Heart left ventricle (tissue), 16 donors: ENCODE measurements at places on chromosomes 1 and 21. TPM values are rescaled to one million over a fixed set of nuclear protein-coding genes. Genes with fewer than 3 reads are reported as not detected.

- peaks cover 11% of the 10 kb centered on the region for H3K4me1 ChIP-seq
- H3K4me3 ChIP-seq = no peak overlapping the region
- no peak for DNase-seq
- peaks cover 97% of the 10 kb centered on the region for H3K36me3 ChIP-seq
- H3K27ac ChIP-seq = no peak overlapping the region
- no peaks in the 10 kb centered on the region for H3K27me3 ChIP-seq
Observed at GRCh38 chr1:206593351-206593925, 18.8 kb downstream of the EIF2D start.

- no peak for DNase-seq
- H3K4me3 ChIP-seq = no peak overlapping the region
- no peaks in the 10 kb centered on the region for H3K27me3 ChIP-seq
- H3K27ac ChIP-seq = no peak overlapping the region
Observed at GRCh38 chr1:162207862-162208261, 138.4 kb downstream of the NOS1AP start.

DNA sequence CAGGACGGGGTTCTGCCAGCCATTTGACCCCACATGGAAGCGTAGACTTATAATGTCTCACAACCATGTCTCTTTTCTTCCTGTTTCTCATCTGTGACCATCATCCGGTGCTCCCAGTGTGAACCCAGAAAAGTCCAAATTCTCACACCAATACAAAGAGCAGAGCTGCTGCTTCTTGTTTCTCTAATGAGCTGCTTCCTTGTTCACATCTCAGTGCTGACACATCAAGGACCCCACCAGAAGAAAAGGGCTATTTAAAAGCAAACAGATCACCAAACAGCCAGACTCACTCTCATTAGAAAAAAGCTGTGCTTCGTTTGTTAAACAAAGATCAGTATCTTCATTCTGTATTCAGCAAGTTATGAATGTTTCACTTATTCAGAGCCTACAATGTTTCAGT lies 835 bp upstream of the LCE1D start:
- no peaks in the 10 kb centered on the region for H3K27me3 ChIP-seq
- H3K27ac ChIP-seq = no peak overlapping the region
- H3K4me3 ChIP-seq = no peak overlapping the region
- DNase-seq = no peak

GRCh38 chr1:172727956-172728603 lies 69.2 kb downstream of the FASLG start:
- H3K27ac ChIP-seq = no peak overlapping the region

DNA sequence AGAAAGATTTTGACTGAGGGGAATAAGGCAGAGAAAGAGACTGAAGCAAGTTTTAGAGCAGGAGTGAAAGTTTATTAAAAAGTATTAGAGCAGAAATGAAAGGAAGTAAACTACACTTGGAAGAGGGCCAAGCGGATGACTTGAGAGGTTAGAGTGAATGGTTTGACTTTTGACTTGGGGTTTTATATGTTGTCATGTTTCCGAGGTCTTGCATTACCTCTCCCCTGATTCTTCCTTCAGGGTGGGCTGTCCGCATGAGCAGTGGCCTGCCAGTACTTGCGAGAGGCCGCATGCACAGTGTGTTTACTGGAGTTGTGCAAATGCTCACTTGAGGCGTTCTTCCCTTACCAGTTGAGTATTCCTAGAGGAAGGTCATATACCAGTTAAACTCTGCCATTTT lies 13.0 kb upstream of the DENND2D start:
- peak overlapping the region; percentile 25 for H3K27ac ChIP-seq
- H3K4me3 ChIP-seq = no peak overlapping the region

GRCh38 chr1:84750110-84750730 lies 60.0 kb upstream of the SSX2IP start:
- H3K4me3 ChIP-seq = no peak overlapping the region
- no peaks in the 10 kb centered on the region for H3K36me3 ChIP-seq
- H3K4me1 ChIP-seq = no peaks in the 10 kb centered on the region
- no peak for DNase-seq
- H3K27me3 ChIP-seq = peaks cover 2% of the 10 kb centered on the region

DNA sequence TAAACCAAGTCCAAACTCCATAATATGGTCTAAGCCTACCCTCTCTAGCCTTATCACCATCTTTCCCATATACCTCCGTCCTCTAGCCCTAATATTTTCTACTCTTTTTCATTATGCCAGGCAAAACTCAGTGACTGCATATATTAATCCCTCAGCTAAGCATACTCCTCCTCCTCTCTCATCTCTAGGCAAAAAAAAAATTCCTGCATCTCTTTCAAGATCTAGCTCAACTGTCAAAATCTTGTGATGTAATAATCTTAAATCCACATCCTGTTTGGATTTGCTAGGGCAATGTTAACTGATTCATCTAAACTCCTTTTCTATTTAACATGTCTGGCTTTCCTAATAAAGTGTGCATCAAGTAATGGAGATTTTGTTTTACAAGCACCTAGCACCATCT lies 20.4 kb downstream of the PRPF38A start:
- H3K27me3 ChIP-seq = no peaks in the 10 kb centered on the region
- no peak for DNase-seq
- peaks cover 21% of the 10 kb centered on the region for H3K36me3 ChIP-seq
- no peak overlapping the region for H3K4me3 ChIP-seq

DNA sequence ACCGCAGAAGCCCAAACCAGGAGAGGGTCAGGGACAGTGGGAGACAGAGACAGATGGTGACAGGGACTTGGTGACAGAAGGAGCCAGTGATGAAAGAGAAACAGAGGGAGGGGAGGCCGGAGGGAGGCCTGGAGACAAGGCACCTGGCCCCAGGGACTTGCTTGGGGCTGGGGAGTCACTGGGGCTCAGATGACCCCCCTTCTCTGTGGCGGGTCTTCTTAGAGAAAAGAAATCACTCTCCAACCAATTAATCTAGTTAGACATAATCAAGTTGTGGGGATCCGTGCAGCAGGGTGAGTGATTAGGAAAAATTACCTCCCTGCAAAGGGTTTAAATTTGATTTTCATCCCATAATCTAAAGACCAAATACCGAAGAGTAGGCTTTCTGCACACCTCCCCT lies 519.8 kb downstream of the PTPRU start:
- no peak overlapping the region for H3K27ac ChIP-seq
- peaks cover 21% of the 10 kb centered on the region for H3K27me3 ChIP-seq
- H3K4me3 ChIP-seq = no peak overlapping the region
- peak; percentile 0 for DNase-seq
- no peaks in the 10 kb centered on the region for H3K36me3 ChIP-seq

- DNase-seq = no peak
- no peak overlapping the region for H3K4me3 ChIP-seq
- no peaks in the 10 kb centered on the region for H3K4me1 ChIP-seq
- no peak overlapping the region for H3K27ac ChIP-seq
- no peaks in the 10 kb centered on the region for H3K36me3 ChIP-seq
Observed at GRCh38 chr1:82606546-82606945, 805.8 kb downstream of the ADGRL2 start.

DNA sequence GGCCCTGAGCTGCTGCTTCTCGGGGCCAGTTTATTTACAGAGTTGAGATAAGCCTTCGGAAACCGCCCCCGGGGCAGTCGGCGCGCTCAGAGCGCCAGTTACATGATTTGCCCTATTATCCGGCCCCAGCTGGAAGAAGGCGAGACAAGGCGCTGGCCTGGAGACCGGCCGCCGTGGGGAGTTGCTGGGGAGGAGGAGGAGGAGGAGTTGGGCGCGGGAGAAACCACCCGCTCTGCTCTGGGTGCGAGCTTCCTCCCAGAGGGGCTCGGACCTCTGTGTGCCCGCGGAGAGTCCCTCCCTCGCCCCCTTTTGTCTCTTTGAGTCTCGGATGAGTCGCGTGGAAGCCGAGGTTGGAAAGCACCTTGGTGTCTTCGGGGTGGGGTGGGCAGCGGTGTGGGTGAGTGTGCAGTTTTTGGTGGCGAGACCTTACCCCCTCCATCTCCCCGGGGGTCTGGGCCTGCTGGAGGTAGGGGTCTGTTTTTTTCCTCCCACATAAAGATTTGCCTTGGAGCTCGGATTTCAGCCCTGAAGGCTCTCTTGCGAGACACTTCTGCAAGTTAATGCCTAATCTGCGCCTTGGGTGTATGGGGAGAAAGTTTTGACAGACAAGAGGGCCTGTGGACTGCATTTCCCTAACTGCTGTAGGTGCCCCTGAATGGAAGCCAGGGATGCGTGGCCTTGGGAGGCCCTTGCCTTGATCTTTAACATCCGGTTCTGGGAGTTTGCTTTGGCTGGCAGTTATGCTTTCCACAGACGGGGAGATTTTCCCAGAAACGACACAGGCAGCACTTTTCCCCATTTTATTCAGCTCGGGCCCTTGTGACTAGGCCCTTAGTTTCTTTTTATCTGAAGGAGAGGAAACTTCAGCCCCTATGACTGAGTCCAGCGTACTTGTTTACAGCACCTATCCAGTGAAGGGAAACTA lies 80.0 kb downstream of the NDUFS5 start:
- no peaks in the 10 kb centered on the region for H3K36me3 ChIP-seq
- H3K4me1 ChIP-seq = peaks cover 70% of the 10 kb centered on the region
- H3K27ac ChIP-seq = peak overlapping the region; percentile 95

GRCh38 chr1:116356067-116356466 lies 17.0 kb upstream of the ATP1A1 start:
- DNase-seq = no peak
- peak overlapping the region; percentile 24 for H3K27ac ChIP-seq
- no peaks in the 10 kb centered on the region for H3K4me1 ChIP-seq
- no peak overlapping the region for H3K4me3 ChIP-seq

- no peak for DNase-seq
- H3K36me3 ChIP-seq = no peaks in the 10 kb centered on the region
- no peak overlapping the region for H3K4me3 ChIP-seq
- H3K27ac ChIP-seq = no peak overlapping the region
- H3K27me3 ChIP-seq = no peaks in the 10 kb centered on the region
- peaks cover 6% of the 10 kb centered on the region for H3K4me1 ChIP-seq
Observed at GRCh38 chr1:53899206-53899628, 5.2 kb downstream of the DIO1 start.

GRCh38 chr1:159981351-159982055 lies 27.5 kb upstream of the SLAMF9 start:
- H3K27ac ChIP-seq = no peak overlapping the region
- H3K27me3 ChIP-seq = no peaks in the 10 kb centered on the region
- H3K4me1 ChIP-seq = no peaks in the 10 kb centered on the region
- no peak for DNase-seq
- H3K36me3 ChIP-seq = no peaks in the 10 kb centered on the region
- no peak overlapping the region for H3K4me3 ChIP-seq

- no peak overlapping the region for H3K27ac ChIP-seq
- no peaks in the 10 kb centered on the region for H3K4me1 ChIP-seq
- no peaks in the 10 kb centered on the region for H3K36me3 ChIP-seq
- H3K4me3 ChIP-seq = no peak overlapping the region
Observed at GRCh38 chr1:30360753-30361152, 362.6 kb downstream of the MATN1 start.

GRCh38 chr21:23160914-23161313 lies 2162.7 kb downstream of the NCAM2 start:
- no peaks in the 10 kb centered on the region for H3K4me1 ChIP-seq
- no peak overlapping the region for H3K27ac ChIP-seq
- no peaks in the 10 kb centered on the region for H3K36me3 ChIP-seq
- H3K4me3 ChIP-seq = no peak overlapping the region
- H3K27me3 ChIP-seq = no peaks in the 10 kb centered on the region

- no peak for DNase-seq
- H3K4me1 ChIP-seq = no peaks in the 10 kb centered on the region
- no peak overlapping the region for H3K4me3 ChIP-seq
- H3K27ac ChIP-seq = no peak overlapping the region
- H3K27me3 ChIP-seq = no peaks in the 10 kb centered on the region
Observed at GRCh38 chr1:167489571-167490340, 28.6 kb downstream of the CD247 start.

DNA sequence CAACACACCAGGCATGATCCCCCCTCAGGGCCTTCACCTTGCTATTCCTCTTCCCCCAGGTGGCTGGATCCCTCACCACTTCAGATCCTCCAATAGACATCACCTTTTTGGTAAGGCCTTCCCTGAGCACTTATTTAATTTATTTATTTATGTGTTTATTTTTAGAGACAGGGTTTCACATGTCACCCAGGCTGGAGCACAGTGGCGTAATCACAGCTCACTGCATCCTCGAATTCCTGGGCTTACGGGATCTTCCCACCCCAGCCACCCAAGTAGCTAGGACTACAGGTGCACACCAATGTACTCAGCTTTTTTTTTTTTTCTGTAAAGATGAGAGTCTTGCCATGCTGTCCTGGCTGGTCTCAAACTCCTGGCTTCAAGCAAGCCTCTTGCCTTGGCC lies 17.2 kb downstream of the KCNN3 start:
- H3K27me3 ChIP-seq = no peaks in the 10 kb centered on the region
- no peak overlapping the region for H3K27ac ChIP-seq
- H3K4me3 ChIP-seq = no peak overlapping the region
- no peaks in the 10 kb centered on the region for H3K36me3 ChIP-seq
- H3K4me1 ChIP-seq = peaks cover 2% of the 10 kb centered on the region

DNA sequence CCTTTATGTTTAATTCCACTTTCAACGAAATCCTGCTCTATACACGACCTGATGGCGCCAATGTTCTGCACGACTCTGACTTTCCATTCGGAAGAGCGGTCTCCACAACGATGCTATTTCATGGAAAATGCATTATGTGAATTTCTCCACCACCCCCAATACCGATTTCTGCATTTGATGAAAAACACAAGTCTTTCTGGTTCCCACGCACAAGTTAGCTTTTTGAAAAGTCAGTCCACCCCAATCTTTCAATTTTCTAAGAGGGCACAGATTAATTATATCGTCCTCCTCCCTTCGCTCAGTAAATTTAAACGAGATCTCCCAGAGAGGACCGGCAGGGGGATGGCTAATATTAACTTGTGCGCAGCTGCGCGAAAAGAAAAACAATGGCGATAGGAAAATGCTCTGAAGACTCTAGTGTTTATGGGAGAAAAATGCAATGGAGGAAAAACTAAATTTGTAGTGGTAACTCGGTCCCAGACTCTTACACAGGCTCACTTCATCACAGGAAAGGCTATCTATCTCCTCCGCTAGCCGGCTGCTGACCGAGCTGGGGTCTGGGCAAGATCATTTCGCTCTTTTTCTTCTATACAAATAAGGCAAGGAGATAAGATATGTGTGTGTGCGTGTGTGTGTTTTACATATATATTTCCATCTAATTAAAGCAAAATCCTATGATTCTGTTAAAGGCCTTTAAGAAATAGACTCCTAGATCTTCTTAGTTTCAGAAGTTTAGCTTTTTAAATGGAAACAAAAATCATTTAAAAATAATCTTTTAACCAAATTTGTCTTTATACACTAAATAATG lies 1.2 kb upstream of the LHX8 start:
- H3K4me1 ChIP-seq = peaks cover 20% of the 10 kb centered on the region
- no peak overlapping the region for H3K27ac ChIP-seq
- H3K4me3 ChIP-seq = no peak overlapping the region
- no peaks in the 10 kb centered on the region for H3K36me3 ChIP-seq

The KCNE2 gene
- total RNA-seq = not detected

The ATP6V1G3 gene
- not detected for total RNA-seq

The LCA5L gene
- 0.67 TPM for total RNA-seq

The SLC2A5 gene
- total RNA-seq = 1.2 TPM

The TNFRSF9 gene
- not detected for total RNA-seq

The LCE3D gene
- not detected for total RNA-seq

The RXFP4 gene
- total RNA-seq = not detected

The TLCD4 gene
- 46.2 TPM for total RNA-seq

The KLHDC9 gene
- 13.3 TPM for total RNA-seq
